ENCODE measurements at places on chromosomes 5 and 9. TPM values are rescaled to one million over a fixed set of nuclear protein-coding genes. Genes with fewer than 3 reads are reported as not detected.

CER1 gene
- not detected for total RNA-seq

MARCOL gene
- total RNA-seq, result not detected

IL12B gene
- not detected for total RNA-seq

- DNase-seq, result no peak
Observed at GRCh38 chr5:124745007-124745927, 1.2 kb downstream of the ZNF608 start.

DNA sequence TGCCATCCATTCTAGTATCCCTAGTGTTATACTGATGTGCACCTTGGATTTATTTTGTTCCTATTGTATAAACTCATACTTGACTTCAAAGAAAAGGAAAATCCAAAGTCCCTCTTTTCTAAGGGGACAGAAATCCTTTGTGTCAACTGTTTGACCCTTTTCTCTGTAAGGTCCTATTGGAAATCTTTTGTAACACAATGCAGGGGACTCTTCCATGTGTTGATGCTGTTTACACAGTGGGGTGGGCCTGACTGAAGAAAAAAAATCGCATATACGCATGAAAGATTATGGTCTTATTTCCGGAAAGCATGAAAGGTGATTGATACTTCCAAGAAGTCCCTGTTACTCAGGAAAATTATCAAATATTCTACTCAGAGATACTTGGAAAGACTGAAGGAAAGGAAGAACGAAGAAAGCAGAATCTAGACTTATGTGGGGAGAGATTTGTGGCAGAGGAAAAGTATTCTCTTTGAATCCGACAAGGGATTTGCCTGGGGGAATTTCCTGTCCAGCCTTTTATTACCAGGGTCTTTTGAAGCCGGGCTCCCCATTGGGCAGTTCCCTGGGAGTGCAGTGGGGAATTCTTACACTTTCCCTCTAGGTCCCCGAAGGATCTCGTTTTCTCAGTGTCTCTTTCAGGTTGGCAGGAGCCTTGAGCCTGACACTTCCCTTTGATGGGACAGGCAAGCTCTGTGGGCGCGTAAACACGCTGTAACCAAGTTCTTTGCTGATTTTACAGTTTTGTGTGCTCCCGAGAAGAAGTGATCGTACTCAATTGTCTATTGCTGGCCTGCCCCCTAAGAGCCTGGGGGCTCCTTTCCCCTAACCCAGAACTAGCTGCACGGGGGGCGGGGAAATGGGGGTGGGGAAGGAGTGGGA is 779 bp upstream of the VCAN start:
- peak; percentile 56 for DNase-seq

DNA sequence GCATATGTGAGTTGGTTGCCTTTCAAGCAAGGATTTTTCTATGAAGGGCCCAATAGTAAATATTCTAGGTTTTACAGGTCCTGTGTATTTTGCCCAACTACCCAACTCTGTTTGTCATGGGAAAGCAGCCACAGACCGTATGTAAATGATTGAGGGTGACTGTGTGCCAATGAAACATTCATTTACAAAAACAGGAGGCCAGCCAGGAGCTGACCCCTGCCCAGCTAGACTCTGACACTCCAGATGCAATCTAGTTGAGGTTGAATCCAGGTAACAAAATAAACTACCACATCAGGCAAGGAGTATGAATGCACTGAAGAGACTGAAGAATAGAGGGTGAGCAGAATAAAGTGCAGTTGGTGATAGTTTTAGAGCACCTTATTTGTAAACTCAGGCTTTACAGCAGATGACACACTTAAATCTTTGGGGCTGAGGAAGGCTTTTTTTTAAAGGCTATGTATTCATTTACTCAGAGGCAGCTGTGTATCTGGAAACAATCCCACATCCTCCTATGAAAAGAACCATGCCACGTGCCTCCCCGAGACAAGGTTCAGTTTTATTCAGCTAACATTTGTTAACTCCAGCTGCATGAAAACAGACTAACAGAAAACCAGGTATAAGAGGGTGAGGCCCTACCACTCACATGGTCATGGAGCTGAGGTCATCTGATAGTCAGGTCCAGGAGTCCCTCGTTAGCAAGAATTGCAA is 60.7 kb downstream of the SLC1A1 start:
- no peak for DNase-seq

DNA sequence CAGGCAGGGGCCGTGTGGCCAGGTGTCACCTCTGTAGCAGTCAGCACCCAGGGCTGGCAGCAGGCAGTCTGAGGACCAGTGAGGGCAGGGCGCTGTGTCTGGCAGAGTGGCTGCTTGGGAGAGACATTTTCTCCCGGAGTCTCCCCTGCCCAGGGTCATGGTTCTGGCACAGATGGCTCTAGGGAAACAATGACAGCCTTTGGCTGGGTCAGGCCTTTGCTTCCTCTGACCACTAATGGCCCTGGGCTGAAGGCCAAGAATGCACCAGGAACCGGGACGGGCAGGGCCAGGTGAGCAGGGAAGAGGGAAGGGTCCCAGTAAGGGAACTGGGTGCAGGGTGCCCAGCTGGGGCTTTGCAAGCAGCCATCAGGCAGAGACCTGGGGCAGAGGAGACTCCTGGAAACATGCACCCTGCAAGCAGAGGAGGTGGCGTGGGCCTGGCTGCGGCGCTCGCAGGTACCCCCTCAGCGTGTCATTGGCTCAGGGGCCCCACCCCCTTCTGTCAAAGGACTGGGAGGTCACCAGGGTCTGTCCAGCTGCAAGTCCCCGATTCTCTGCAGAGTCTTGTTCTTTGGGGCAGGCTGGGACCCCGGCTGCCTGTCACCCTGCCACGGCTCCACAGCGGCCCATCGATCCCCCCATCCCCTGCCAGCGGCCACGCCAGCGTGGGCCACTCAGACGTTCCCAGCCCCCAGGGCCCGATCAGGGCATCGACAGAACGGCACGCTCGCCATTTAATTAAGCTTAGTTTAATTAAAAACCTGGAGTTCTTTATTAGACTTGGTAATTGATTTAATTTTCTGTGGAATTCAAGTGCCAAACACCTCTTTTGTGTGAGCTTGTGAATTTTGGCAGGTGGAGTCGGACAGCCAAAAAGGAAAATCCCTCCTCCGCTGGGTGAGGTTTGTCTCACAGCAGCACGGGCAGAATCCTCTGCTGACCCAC is 18.9 kb upstream of the TMEM250 start:
- DNase-seq, result peak; percentile 15

GRCh38 chr5:137024044-137024443 is 475.1 kb downstream of the SPOCK1 start:
- DNase-seq, result no peak

- DNase-seq, result no peak
Observed at GRCh38 chr5:43367909-43368669, 44.1 kb downstream of the CCL28 start.

- no peak for DNase-seq
Observed at GRCh38 chr9:125931211-125931610, 184.0 kb downstream of the PBX3 start.

DNA sequence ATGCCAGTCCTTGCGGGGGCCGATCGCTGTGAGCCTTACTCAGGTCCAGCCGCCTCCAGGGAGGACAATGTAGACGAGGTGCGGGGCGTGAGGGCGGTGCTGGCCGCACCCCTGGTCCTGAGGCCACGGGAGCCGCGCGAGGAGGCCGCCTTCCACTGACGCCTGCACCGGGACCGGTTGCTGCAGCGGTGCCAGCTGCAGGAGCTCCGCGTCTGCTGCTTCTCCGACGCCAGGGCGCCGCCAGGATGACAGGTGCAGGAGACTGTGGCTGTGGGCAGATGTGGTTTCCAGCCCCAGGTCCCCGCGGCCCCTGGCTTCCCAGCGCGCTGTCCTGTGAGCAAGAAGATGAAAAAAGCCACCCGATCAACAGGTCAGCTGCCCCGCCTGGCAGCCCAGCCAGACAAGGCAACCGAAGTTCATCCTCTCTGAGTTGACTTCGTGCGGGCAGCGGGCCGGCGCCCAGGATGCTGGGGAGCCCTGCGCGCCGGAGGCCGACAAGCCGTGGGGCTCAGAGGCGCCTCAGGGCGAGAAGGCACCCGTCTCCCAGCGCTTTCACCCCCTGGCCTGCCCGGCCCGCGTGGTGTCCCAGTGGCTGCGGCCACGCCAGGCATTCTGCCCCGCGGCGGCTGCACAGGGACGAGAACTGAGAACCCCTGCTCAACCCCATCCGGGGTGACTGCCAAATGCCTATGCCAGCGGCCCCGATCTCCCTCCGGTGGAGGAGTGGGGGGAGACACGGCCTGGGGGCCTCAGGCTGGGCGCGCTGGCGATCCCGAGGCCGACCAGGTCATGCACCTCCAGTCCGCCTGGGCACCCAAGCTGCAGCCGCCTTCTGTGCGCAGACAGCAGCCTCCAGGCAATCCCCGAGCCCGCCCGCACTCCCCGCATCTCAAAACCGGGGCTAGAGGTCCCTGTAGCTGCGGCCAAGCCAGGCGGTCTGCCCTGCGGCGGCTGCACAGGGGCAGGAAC is 43.4 kb upstream of the BICD2 start:
- no peak for DNase-seq

DNA sequence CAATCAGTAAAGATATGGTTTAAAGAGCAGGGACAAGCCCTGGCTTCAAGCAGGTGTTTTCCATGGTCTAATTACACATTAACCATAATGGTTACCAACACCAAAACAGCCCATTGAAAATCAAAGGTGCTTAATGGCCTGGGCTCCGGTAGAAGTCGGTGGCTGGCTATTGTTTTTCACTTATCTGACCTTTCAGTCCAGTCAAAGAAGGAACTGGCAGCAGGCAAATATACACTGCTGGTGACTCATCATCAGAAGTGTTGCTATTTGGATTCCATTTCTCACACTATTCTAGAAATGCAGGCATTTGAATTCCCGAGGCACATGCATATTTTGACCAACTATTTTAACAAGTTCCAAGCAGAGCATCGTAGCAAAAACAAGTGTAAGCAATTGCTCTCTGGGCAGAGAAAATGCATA is 26.3 kb upstream of the GABRP start:
- peak; percentile 21 for DNase-seq

DNA sequence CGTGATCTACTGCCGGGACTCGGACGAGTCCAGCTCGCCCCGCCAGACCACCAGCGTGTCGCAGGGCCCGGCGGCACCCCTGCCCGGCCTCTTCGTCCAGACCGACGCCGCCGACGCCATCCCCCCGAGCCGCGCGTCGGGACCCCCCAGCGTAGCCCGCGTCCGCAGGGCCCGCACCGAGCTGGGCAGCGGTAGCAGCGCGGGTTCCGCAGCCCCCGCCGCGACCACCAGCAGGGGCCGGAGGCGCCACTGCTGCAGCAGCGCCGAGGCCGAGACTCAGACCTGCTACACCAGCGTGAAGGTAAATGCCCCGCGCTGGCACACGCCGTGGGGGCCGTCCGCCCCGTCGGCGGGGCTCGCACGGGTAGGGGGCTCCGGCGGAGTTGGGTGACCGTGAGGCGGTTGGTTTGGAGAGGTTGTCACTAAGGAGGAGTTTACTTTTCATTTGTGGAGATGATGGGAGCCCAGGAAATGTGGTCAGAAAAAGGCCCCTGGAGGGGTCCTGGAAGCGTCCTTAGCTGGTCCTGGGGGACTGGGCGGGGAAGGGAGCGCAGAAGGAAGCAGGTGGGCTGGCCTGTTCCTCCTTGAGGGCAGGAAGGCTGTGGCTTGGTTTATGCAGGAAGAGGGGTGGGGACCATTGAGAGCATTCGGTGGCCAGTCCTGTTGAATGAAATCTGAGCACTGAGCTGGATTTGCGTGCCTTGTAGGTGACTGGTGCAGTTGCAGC is 647 bp downstream of the PDE8B start:
- DNase-seq, result no peak

DNA sequence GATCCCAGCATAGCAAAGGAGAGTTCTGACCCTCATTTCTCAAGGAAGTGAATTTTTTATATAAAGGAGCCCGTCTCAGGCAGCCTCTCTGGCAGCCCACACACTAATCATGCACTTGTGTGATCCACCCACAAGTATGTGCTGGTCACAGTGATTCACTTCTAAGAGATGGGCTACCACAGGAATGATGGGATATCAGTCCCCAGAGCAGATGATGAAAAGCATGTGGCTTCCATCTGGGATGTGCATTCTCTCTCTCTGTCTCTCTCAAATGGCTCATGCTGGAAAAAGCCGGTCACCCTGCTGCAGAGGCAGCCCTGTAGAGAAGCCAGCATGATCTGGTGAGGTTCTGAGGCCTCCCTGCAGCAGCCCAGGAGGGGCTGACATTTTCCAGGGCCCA is 74.2 kb upstream of the ADCY2 start:
- DNase-seq, result no peak

- DNase-seq, result no peak
Observed at GRCh38 chr5:176362233-176362490, 598 bp upstream of the KIAA1191 start.
